ENCODE measurements at places on chromosomes 16 and 17. TPM values are rescaled to one million over a fixed set of nuclear protein-coding genes. Genes with fewer than 3 reads are reported as not detected.

ARL5C gene
- not detected for total RNA-seq

- DNase-seq = no peak
Measured at GRCh38 chr17:39972271-39972670, 8.3 kb upstream of the PSMD3 start.

DNA sequence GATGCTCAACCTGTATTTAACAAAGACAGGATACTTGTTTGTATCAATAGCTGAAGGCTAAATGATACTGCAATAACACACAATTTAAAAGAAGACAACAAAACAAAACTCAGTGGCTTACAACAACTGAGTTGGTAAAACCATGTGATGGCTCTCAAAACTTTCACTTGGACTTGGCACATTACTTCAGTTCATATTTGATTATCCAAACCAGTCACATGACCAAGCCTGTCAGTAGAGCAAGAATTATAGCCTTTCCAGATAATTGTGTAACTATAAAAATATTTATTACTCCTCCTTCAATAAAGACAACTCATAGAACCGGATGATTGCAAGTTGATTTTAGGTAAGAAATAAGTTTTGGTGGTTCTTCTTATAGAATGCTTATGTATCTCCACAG, 56.8 kb downstream of the NQO1 start:
- DNase-seq = no peak

ASB16 gene
- not detected for total RNA-seq

DNA sequence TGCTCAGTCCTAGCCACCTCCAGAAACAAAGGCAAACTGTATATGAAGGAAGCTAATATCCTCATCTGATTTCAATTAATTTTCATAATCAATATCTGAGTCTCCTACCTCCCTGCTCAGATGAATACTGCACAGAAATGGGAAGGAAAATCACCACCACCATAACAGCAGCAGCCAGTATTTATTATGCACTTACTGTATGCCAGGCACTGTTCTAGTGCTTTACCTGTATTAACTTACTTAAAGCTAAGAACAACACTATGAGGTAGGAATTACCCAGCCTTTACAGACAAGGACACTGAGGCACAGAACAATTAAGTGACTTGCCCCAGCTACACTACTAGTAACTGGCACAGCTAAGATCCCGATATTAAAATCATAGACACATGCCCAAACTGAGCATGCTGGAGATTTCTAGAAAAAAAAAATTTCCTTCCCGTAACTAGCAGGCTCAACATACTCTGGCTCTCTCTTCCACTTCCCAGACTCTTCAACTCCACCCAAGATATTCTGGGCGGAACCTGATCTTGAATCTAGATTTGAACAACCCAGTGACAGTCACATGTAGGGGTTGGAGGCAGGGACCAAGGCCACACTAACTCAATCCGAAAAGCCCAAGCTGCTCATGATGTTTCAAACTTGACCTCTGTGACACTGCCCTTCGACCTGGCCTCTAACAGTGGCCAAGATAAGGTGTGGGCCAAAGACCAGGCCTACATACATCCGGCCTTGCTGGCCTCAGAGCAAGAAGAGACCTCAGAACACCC, 3.9 kb downstream of the TRIM25 start:
- DNase-seq = no peak

STH gene
- total RNA-seq = not detected

GRCh38 chr16:53900667-53901066, 196.7 kb downstream of the FTO start:
- DNase-seq = no peak

All from G401 (cell line).